ENCODE measurements at places on chromosomes 5 and 9.

DNA sequence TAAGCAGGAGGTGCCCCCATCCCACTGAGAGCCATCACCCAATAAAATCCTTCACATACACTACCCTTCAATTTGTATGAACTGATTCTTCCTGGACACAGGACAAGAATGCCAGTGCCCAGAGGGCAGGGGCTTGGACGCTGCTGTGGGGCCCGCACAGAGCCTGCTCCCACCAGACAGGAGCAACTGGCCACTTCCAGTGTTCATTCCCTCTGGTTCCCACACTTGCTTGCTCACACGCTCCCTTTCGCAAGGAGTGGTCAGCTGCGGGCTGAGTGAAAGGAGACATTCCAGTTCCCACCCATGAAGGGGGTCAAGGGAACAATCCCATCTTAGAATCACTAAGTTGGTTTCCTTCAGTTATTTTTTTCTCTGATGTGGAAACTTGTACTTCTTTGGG lies 314.5 kb upstream of the ACO1 start:
- DNase-seq, result no peak

DNA sequence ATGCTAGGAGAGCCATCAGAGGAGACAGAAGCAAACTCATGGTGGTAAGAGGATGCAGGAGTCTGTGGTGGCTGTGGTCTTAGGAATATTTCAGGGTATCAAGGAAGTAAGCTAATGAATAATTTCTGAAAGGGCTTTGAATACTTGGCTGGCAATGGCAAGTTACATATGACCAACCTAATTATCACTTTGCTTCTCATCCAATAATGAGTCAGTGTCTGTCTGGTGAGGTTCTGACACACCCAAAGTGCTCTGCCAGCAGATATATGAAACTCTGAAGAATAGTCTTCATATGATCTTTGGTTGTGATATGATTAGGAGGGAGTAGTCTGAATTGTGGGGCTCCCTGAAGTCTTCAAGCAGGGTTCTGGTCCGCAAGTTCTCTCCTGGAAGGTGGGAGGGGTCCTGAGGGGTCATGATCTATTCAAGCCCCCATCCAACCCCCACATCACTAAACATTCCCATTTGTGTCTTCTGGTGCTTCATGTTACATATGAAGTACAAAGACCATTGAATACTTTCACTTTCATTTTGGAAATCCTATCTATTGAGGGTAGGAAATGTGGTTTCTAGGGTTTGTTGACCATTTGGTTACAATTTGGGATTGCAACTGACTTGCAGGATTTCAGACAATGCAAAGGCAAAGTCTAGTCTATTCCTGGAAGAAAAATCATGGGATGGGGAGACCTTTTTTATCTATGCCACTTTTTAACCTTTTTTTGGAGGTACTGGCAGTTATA lies 199.9 kb upstream of the CDKN2B start:
- DNase-seq, result no peak

DNA sequence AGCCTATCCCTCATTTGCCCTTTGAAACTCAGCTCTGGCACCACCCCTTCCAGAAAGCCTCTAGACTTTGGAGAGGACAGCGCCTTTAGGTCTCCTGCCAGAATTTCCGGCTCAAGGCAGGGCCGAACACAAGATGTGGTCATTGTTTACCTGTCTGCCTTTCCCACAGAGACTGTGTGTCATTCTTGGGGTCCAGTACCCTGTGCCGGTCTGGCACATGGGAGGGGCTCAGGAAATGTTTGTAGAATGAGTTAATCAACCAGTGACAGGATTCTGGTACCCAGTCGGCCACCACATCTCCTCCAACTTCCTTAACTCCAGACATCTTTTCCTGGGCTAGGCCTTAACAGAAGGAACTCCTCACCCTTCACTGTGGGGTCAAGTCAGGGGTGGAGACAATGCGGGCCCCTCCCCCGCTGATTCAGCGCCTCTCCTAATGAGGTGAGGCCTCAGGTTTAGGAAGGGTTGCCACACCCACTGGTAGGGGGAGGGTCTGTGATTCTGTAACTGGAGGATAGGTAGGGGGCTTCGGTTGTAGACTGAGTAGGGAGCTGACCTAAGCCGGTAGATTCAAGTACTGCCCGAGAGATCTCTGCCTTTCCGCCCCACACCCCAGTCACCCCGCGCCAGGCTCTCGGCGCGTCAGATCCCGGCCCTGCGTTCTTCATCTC lies 29.3 kb downstream of the PCDH1 start:
- DNase-seq, result no peak

DNA sequence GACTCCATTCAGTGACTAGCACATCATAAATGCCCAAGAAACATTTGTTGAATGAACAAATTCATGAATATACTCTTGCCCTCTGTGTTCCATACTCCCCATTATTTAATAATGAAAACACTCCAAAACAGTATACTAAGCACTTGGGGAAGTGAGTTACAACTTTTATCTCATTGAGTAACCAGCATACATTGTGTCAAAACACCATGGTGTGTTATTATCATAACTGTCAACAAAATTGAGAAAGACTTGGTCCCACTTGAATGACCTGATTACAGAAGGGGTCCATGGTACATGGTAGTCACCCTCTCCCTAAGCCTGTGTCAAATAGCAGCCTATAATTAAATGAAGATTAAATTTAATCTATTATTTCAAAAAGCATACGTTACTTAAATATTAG lies 16.2 kb downstream of the ANKH start:
- peak; percentile 63 for DNase-seq

- no peak for DNase-seq
Observed at GRCh38 chr5:490116-491106, 33.8 kb downstream of the SLC9A3 start.

- no peak for DNase-seq
Observed at GRCh38 chr5:68504306-68504705, 288.8 kb downstream of the PIK3R1 start.

GRCh38 chr5:128669803-128670202 lies 131.8 kb upstream of the FBN2 start:
- DNase-seq, result no peak

Data from inflammatory macrophage (primary cell).